HTR-8/SVneo (cell line): ENCODE measurements at places on chromosomes 3 and 15.

DNA sequence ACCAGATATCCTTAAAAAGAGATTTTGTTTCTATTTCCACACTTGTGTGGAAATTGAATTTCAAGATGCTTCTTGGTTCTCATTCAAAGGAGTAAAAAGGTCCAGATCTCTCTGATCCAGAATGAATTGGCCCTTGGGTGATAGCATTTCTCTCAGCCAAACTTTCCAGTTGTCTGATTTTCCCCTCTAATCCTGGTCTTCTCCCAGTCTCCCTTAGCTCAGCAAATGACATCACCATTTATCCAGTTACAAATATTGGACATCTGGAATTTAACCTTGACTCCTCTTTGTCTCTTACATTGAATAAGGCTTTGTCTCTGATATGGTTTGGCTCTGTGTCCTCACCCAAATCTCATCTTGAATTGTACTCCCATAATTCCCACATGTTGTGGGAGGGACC is 10.2 kb upstream of the FGF7 start:
- no peak for DNase-seq

- no peak for DNase-seq
Measured at GRCh38 chr3:86965166-86965565, 25.8 kb downstream of the VGLL3 start.

DNA sequence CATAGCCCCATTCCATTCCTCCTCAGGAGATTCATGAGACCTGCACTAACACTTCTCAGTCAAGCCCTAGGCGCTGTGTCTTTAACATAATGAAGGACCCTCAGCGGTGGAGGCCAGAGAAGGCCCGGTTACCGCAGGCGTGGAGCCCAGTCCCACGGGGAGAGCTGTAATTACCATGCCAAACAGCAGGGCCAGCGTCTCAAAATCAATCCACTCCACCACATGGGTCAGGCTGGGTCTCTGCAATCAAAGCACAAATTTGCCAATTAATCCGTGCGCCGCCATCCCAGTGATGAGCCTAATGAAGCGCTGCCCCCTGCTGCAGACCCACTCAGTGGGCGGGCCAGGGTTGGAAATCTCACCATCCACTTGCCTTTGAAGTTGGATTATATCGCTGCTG is 109.7 kb downstream of the OCA2 start:
- DNase-seq, result no peak

- no peak for DNase-seq
Measured at GRCh38 chr3:23728601-23729117, 77.1 kb upstream of the UBE2E1 start.

DNA sequence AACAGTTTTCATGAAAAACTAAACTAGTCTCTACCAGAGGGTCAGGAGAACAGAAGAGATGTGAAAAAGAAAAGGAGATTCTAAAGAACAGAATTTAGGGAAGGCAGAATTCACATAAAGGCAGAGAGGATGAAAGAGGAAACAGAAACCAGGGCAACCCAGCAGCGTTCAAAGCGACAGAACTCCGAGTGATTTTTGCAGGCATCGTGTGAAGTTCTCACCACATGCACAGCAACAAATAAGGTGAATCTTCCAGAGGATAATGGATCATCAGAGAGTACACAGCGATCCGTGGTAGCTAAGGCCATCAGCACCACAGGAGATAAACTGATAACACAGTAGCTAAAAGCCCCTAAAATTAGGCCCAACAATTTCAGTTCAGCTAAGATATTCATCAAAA is 250.8 kb upstream of the THBS1 start:
- DNase-seq, result no peak

GRCh38 chr3:131669600-131669999 is 166.8 kb upstream of the MRPL3 start:
- no peak for DNase-seq

- DNase-seq, result no peak
Measured at GRCh38 chr15:51907136-51907862, 64.3 kb downstream of the LEO1 start.

DNA sequence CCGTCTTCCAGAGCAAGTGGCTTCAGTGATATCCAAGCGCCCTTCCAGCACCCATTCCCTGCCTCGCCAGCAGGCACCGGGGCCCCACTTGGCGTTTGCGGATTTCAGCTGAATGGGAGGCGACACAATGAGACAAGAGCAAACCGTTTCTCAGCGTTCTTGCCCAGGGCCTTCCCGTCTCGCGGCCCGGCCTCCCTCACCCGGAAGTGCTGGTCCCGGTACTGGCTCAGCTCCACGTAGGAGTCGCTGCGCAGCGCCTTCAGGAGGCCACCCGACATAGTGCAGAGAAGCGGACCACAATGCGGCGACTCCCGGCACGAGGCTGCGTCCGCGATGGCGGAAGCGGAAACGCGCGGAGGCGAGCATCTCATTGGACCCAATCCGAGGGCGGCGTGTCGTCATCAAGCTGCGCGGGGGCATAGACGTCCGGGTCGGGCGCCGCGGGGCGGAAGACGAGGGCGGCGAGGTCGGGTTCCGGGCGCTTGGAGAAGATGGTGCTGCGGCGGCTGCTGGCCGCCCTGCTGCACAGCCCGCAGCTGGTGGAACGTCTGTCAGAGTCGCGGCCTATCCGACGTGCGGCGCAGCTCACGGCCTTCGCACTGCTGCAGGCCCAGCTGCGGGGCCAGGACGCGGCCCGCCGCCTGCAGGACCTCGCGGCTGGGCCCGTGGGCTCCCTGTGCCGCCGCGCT is at the start of gene NCBP2:
NCBP2 (minus strand) TSS at position 303 of the 689 bp plus-strand sequence; CDS start at position 278, 25 bp downstream.
- peak; percentile 97 for DNase-seq

DNA sequence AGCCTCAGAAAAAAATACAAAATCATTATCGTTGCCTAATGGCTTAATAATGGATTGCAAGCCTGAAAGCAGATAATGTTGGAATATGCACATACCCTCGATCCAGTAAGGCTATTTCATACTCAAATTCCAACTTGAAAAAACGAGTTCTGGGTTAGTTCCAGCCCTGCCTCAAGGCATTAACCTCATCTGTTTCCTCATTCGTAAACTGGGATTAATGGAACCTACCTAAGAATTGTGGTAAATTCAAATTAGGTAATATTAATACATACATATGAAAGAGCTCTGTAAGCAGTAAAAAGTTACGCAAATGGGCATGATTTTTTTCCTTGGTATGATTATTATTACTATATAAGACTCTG is 107.5 kb downstream of the SRGAP3 start:
- no peak for DNase-seq

GRCh38 chr15:31399544-31400171 is 73.0 kb downstream of the KLF13 start:
- no peak for DNase-seq

DNA sequence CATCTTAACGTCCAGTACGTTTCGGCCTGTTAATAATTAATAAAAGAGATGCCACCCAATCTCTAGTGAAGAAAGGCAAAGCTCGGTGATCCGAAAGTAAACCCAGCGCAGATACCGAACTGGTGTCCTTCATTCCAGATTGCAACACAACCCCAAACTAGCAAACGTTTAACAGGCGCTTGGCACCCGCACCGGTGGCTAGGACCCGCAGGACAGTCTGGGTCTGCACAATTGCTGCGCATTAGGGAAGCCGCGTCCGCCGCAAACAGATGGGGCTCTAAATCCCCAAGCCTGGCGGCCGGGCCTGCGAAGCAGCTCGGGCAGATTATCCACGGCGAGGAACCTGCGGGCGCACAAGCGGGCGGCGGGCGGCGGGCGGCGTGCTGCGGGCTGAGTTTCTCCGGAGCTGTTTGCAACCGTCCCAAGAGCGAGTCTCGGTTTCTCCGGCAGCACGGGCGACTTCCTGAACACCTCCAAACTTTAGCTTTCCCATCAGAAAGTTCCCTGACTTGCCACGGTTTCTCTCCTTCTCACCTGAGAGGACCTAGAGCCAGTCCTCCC is 112.1 kb upstream of the ICE2 start:
- DNase-seq, result no peak

GRCh38 chr3:120218981-120219380 is 66.0 kb downstream of the GPR156 start:
- DNase-seq, result no peak

- peak; percentile 20 for DNase-seq
Measured at GRCh38 chr3:141979050-141979671, 102.7 kb downstream of the ATP1B3 start.

DNA sequence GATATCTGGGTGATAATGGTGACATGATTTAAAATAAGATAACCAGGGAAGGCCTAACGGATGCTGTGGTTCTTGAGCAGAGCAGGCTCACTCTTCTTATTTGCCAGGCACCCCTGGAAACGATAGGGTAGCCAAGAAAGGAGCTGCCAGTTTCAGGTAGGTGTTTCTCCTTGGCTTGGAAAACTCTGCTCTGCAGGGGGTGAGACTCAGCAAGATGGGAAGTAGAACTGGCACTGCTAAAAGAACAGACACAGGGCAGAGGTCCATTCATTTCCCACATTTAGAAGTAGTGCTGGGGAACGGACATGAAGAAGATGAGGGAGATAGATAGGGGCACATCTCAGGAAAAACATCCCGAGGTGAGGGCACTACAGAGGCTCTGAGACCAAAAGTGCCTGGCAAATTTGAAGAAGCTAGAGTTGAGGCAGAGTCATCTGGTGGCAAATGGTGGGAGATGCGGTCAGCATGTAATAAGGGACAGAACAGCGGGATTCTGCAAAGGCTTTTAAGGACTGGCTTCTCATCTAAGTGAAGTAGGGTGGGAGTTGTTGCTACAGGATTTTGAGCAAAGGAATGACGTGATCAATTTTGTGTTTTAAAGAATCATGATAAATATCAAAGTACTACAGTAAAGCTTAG is 323.4 kb upstream of the PLSCR5 start:
- no peak for DNase-seq

DNA sequence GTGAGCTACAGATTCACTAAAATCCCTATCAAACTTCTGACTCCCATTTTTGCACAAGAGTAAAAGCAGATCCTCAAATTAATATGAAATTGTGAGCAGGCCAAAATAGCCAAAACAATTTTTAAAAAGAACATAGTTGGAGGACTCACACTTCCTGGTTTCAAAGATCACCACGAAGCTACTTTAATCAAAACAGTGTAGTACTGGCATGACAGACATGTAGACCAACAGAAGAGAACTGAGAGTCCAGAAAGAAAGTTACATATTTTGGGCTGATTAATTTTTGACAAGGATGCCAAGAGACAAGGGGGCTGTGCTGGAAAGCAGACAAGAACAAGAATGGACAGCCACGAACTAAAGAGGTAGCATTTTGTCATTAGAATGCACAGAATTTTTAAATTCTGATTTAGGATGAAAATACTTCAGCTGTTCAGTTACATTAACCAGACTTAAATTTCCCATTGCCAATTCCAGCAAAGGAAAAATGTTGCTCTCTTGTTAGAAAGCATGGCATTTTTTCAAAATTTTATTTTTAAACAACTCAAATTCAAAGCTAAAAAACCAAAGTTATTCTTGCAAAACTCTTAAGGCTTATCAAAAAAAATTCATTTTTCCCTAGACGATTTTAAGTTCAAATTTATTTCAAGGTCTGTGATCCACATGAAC is 14.0 kb downstream of the RYK start:
- no peak for DNase-seq

DNA sequence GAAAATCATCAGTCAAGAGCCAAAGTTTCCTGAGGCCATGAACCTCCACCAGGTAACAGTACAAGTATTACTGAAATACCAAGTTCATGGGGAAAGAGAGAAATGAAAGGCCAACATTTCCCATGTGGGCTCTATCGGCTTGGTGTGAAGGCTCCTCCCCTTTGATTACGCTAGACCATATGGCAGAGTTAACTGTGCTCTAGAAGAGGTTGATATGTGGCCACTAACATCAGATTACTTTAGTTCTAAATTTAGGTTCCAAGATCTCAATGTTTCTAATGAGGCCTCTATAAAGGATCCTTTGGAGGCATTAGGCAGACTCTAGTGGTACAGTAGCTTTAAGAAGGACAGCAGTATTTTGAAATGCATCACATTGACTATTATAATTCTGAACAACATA is 127.1 kb downstream of the SEMA6D start:
- no peak for DNase-seq

DNA sequence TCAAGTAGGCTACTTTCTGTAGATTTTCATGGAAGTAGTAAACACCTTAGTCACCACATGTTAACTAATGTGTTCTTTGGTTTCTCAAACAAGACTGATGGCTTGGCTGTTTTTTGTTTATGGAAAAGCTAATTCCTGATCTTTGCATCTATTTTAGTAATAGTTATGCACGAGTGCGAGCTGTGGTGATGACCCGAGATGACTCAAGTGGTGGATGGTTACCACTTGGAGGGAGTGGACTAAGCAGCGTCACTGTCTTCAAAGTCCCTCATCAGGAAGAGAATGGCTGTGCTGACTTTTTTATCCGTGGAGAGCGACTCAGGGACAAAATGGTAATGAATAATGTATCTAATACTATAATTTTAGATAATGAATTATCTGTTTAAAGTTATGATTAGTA is 46.6 kb downstream of the SPRED1 start:
- no peak for DNase-seq

DNA sequence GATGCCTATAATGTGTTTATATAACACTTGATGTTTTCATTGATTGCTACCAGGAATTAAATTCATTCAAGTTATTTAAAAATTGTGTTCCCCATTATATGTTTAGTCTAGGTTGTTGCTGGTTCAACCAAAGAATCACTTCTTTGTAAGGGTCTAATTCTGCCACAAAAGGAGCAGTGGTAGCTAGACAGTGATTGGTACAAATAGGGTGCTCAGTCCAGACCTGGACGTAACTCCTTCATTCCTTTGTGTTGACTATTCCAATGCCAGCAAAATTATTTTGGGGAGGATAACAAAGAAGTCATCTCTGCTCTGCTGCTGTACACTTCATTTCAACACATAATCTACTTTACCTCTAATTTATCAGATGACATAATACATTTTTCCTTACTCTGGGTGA is 1.2 kb downstream of the CHMP2B start:
- DNase-seq, result peak; percentile 3

DNA sequence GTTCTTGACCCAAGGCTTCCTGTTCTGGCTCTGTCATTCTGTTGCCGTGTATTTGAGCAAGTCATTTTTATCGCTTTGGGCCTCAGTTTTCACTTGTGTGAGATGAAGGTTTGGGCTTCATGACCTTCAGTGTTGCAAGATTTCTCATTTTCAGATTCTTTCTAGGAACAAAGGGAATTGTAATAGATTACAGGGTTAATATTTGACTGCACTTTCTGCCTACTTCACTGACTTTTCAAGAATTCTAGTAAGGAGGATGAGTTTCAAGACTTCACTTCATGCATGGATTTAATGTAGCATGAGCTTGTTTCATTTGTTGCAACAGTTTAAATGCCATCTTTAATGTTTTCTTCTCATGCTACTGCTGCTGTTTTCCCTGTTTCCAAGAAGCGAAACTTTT is 226.5 kb downstream of the NLGN1 start:
- DNase-seq, result no peak

- DNase-seq, result no peak
Measured at GRCh38 chr3:4825436-4826236, 153.6 kb upstream of the BHLHE40 start.

- no peak for DNase-seq
Measured at GRCh38 chr3:106755336-106755735, 621.9 kb upstream of the CCDC54 start.

- DNase-seq, result no peak
Measured at GRCh38 chr15:22240403-22240802, 160.1 kb downstream of the OR4M2 start.

- no peak for DNase-seq
Measured at GRCh38 chr3:181725131-181725731, 13.5 kb downstream of the SOX2 start.
